CD14-positive monocyte (primary cell): ENCODE measurements at places on chromosomes 11 and 22. TPM values are rescaled to one million over a fixed set of nuclear protein-coding genes. Genes with fewer than 3 reads are reported as not detected.

Gene MRGPRD
- not detected for polyA plus RNA-seq

GRCh38 chr22:36874736-36875135 lies 13.9 kb downstream of the NCF4 start:
- peak; percentile 51 for DNase-seq

Gene MUC6
- polyA plus RNA-seq, result not detected

DNA sequence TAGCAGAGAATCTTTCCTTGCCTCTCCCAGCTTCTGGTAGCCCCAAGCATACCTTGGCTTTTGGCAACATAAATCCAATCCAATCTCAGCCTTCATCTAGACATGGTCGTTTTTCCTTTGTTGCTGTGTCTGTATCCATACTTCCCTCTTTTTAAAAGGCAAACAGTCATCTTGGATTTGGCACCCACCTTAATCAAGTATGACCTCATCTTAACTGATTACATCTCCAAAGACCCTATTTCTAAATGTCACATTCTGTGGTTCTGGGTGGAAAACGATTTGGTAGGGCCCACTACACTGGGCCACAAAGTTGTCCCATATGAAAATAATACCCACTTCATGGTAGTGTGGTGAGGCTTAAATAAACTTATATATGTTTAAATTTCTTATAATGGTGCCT lies 852 bp downstream of the BUD13 start:
- no peak for DNase-seq

- no peak for DNase-seq
Observed at GRCh38 chr22:22533417-22533816, 13.3 kb upstream of the ZNF280A start.

Gene FAM180B
- polyA plus RNA-seq, result 0.09 and 0.13 TPM in 2 replicates
